ENCODE measurements at places on chromosomes 16 and 17. TPM values are rescaled to one million over a fixed set of nuclear protein-coding genes. Genes with fewer than 3 reads are reported as not detected.

GRCh38 chr16:56225017-56225742 is 33.9 kb downstream of the GNAO1 start:
- no peak for DNase-seq

- no peak for DNase-seq
These were observed 213.4 kb downstream of the SLC39A11 start for GRCh38 chr17:72878975-72879660.

- no peak for DNase-seq
These were observed 99.1 kb downstream of the ADAMTS18 start for GRCh38 chr16:77335652-77336234.

GRCh38 chr17:63156986-63157385 is 191.0 kb downstream of the TANC2 start:
- DNase-seq: no peak

DNA sequence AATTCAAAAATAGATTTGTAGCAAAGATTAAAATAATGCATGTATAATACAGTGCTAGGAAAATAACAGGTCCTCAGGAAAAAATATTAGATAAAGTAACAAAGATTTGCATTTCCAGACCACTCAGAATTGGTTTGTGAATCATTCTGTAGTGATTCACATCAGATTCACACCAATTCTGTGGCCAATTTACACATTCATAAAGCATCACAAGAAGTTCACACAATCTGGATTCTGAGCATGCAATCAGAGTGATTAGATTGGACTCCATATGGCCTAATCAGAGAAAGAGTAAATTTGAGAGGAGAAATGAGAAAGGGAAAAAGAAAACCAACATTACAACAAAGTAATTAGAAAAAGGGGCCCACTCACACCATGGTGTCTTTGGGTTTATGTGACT is 36.0 kb upstream of the SLC47A1 start:
- DNase-seq: no peak

GRCh38 chr16:3564130-3564888 is 12.9 kb downstream of the NLRC3 start:
- DNase-seq: no peak

DNA sequence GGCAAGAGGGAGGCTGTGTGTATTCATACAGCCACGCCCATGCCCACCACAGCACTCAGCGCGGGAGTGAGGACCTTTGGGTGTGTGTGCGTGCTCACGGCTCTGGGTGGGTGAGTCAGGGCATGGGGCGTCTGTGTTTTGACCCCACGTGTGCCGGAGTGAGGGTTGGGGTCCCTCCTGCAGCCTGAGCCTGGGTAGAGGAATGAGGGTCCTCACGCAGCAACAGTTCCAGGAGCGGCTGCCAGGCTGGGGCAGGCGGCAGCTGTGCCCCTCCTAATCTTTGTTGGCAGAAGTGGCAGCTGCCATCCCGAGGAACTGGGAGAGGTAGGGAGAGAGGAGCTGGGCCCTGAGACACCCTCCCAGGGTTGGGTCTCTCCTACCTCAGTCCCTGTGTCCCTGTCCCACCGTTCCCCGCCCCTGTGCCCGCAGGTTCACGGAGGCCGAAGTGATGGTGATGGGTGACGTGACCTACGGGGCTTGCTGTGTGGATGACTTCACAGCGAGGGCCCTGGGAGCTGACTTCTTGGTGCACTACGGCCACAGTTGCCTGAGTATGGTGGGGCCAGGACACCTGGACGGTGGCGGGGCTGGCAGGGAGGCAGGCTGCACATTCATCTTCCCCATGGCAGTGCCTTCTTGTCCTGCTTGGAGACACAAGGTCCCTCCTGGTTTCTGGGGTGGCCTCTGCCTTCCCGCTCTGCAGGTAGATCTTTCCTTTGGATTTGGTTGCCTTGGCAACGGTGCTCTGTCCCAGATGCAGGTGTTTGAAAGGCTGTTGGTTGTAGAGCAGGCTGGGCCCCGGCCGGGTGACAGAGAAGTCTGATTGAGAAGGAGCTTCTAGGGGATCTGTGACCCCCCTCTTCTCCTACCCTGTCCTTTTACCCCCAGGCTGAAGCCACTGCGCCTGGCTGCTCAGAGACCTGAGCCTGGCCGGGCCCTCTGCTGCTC is 5.9 kb downstream of the DPH1 start:
- DNase-seq: no peak

DNA sequence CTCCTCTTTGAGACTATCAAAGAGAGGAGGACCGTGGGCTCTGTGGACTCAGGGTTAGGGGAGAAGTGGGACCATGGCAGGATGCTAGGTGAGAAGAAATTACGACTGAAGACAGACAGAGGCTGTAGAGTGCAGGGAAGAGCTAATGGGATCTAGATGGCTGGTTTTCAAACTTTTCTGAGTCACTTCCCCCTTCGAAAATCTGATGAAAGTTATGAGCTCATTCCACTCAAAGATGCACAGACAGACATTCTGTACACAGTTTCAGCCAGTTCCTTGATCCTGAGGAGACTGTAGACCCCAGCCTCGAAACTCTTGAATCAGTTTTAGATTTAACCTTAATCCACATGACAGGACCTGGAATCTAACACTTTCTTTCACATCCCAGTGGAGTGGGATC is 40.7 kb downstream of the RGS9 start:
- no peak for DNase-seq

GRCh38 chr17:57541472-57542394 is 203.4 kb downstream of the CCDC182 start:
- DNase-seq: no peak

GRCh38 chr16:70399381-70399780 is 39.5 kb downstream of the ST3GAL2 start:
- DNase-seq: no peak

DNA sequence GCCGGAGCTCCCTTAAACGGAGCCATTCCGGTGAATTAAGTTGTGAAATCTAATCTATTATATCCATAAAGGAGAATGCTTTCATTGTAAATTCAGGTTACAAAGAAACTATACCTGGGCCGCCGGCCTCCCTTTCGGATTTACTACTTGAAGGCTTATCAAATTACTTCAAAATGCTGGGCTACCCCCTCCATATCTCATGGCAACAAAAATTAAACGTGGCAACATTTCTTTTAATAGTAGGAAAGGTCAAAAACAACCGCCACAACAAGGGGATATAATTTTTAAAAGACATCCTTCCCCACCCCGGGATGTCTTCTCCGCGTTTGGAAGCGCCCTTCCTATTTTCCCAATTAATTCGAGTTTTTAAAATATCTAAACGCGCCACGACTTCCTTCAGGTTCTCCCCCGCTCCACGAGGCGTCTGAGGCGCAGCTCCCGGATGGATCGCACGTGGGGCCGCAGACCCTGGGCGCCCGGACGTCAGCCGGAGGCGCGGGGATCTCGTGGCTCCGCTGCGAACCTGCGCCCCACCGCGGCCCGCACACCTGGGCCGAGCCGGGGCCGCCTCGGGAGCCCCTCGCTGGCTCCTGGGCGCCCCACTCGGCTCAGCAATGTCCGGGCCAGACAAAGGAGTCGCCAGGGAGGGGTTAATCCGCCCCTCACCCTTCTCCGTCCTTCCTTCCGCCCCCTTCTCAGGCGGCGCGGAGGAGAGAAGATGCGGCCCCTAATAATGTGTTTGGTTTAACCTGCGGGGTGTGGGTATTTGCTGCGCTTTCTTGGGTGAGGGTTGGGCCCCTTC is 47.4 kb upstream of the SLC38A10 start:
- no peak for DNase-seq

- no peak for DNase-seq
These were observed 221.3 kb downstream of the SNX29 start for GRCh38 chr16:12197812-12198211.

- no peak for DNase-seq
These were observed 120.6 kb downstream of the XYLT1 start for GRCh38 chr16:17350207-17350606.

GRCh38 chr17:58487589-58488427 is at the start of gene HSF5:
Gene HSF5, minus strand, starts transcription at chr17:58488408. Its CDS starts 134 bp downstream, at chr17:58488274.
- DNase-seq: peak; percentile 46

PPM1E gene
- not detected for total RNA-seq

EMP2 gene
- 84.3 TPM for total RNA-seq

ZNF232 gene
- 12.1 TPM for total RNA-seq

ALDH3A1 gene
- total RNA-seq: 3.1 TPM

NPB gene
- 0.12 TPM for total RNA-seq
